Left renal pelvis (tissue), 4 donors: ENCODE measurements at places on chromosomes 5 and 9.

- DNase-seq, result no peak
Measured at GRCh38 chr5:139068060-139068459, 130.1 kb downstream of the SIL1 start.

DNA sequence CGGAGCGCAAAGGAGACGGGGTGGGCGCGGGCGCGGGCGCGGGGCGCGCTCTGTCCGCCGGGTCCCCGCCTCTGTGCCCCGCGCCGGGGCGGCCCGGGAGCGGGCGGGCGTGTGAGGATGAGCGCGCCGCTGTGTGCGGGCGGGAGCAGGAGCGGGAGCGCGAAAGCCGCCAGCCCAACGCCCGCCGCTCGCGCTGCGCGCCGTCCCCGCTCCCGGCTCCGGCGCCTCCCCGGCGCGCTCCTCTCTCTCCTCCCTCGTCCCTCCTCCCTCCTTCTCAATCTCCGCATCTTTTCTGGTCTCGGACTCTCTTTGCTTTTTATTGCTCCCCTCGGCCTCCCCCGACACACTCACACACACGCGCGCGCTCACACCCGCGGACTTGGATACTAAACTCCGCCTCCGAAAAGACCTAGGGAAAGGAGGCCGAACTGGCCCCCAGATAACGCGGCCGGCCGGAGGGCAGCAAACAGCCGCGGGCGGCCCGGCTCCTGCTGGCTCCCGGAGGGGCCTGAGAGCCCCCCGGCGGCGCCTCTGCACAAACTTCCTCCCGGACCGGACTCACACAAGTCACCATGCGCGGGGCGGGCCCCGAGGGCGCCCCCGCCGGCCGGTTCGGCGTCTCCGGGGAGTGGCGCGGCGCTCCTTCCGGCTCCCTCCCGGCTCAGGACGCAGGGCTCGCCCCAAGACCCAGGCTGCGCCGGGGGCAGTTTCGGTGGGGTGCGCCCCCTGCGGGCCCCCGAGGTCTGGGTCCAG, at the start of gene FIBCD1:
FIBCD1 (minus strand) TSS at position 596 of the 753 bp plus-strand sequence. CDS start 640 bp downstream, outside the sequence.
- no peak for DNase-seq

DNA sequence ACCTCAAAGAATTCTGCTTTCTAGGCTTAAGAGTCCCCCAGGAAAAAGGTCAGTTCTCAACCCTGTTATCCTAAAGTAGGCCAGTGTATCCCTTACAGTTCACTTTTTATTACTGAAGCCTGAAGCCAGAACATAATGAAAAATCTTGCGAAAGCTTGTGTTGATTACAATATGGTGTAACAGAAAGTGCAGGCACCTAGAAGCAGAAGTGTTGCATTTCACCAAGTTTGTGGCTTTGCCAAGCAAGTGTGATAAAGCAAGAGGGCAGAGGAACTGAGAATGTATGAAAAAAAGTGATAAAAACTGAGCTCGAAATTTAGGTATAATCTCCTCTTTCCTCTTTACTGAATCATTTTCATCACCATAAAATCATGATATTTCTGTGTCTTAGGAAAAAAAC, 26.2 kb downstream of the AGTPBP1 start:
- no peak for DNase-seq

DNA sequence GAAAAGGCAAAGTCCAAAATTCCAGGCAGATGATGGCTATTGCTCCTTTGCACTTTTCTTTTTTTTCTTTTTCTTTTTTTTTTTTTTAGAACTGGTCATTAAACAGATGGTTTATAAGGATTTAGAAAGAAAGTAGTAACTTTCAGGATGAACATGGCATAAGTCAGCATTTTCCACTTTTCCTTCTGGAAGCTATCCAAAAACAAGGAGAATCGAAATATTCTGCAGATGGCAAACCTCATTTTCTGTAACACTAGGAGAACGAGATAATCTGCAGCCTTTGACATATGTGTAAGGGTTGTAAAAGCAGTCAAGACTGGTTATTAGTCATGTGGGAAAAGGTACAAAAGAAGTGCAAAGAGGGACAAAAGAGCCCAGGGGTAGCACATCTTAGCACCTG, 69.1 kb upstream of the PUM3 start:
- no peak for DNase-seq

GRCh38 chr9:7816021-7816420, 16.4 kb upstream of the DMAC1 start:
- DNase-seq, result no peak

- DNase-seq, result no peak
Measured at GRCh38 chr5:2903451-2904395, 152.2 kb upstream of the IRX2 start.
